ENCODE measurements at places on chromosomes 5 and 9.

DNA sequence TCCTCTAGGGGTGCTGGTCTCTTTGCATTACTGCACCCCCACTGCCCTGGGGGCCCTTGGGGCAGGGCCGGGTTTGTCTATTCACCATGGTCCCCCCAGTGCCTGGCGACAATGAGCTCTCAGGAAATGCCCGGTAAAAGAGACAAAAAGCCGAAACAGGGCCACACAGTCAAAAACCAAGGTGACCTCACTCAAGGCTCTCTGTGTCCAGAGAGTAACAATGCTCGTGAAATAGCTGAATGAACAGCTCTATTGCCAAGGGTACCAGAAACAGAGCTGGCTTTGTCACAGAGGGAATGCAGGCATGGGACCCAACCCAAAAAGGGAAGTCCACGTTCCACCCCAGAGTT, 16.0 kb downstream of the SH3PXD2B start:
- no peak for DNase-seq

- no peak for DNase-seq
These were observed 276.9 kb downstream of the EFNA5 start for GRCh38 chr5:107393851-107394250.

DNA sequence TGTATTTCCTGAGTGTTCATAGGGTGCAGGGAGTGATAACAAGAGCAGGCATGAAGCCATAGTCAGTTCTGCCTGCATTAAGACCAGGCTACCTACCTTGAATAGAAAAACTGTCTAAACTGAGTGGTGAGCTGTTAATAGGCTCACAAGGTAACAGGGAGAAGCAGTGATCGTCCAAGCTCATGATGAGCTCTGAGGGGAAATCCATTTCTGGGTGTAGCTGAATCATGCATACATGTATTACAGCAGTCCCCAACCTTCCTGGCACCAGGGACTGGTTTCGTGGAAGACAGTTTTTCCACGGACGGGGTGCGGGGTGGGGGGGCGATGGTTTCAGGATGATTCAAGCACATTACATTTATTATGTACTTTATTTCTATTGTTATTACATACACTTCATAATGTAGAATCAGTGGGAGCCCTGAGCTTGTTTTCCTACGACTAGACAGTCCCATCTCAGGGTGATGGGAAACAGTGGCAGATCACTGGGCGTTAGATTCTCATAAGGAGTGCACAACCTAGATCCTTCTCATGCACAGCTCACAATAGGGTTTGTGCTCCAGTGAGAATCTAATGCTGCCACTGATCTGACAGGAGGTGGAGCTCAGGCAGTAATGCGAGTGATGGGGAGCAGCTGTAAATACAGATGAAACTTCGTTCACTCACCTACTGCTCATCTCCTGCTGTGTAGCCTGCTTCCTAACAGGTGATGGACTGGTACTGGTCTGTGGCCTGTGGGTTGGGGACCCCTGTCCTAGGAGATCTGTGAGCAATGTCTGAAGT, 100.0 kb upstream of the IL6ST start:
- no peak for DNase-seq

GRCh38 chr5:173815571-173815970, 72.6 kb upstream of the CPEB4 start:
- no peak for DNase-seq

GRCh38 chr5:159641371-159642039, 274.8 kb upstream of the ADRA1B start:
- no peak for DNase-seq
